ENCODE measurements at places on chromosomes 11 and 22. TPM values are rescaled to one million over a fixed set of nuclear protein-coding genes. Genes with fewer than 3 reads are reported as not detected.

- no peak overlapping the region for H3K4me3 ChIP-seq
- DNase-seq = no peak
- no peaks in the 10 kb centered on the region for H3K27me3 ChIP-seq
- H3K36me3 ChIP-seq = no peaks in the 10 kb centered on the region
Measured at GRCh38 chr11:14454861-14455632, 44.6 kb downstream of the COPB1 start.

INTS4 gene
- total RNA-seq = 12.1 TPM

GLB1L3 gene
- not detected for total RNA-seq

DNA sequence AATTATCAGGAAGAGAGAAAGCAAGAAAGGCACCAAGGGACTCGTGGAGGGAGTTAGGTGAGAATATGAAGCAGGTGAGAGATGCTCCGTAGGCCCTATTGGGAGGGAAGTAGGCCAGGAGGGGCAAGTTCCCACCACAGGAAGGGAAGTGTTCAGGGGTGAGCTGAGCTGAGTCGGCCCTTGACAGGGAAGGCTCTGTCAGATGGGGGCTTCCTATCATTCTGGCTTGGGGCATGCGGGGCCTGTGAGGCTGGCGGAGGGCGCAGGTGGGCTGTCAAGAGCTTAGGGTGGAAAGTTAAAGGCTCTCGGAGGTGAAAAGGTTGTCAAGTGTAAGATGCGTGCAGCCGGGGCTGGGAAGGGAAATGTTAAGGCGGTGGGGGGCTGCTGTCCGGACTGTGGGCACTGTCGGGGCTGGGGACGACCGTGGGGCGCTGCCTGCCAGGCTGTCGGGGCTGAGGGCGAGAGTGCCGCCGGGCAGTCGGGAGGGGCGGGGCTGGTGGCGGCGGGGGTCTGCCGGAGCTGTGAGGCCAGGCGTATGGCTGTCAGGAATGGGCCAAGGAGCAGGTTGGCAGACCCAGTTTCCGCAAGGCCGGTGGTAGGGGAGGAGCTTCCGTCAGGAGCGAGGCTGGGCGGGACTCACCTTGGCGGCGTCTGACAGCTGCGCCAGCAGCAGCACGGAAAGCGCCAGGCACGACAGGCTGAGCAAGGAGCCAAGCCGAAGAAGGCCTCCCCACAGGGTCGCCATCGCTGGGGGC lies 496 bp downstream of the TMEM9B start:
- peaks cover 43% of the 10 kb centered on the region for H3K4me1 ChIP-seq
- DNase-seq = peak; percentile 79
- H3K36me3 ChIP-seq = peaks cover 6% of the 10 kb centered on the region
- peak overlapping the region; percentile 86 for H3K4me3 ChIP-seq

CARD18 gene
- total RNA-seq = not detected

GRCh38 chr11:96875712-96876111 lies 485.9 kb downstream of the JRKL start:
- no peaks in the 10 kb centered on the region for H3K4me1 ChIP-seq
- no peak overlapping the region for H3K4me3 ChIP-seq
- DNase-seq = no peak
- H3K27me3 ChIP-seq = no peaks in the 10 kb centered on the region

GRCh38 chr11:17745023-17745772 lies 10.6 kb downstream of the KCNC1 start:
- no peaks in the 10 kb centered on the region for H3K27me3 ChIP-seq
- peaks cover 13% of the 10 kb centered on the region for H3K4me1 ChIP-seq
- H3K36me3 ChIP-seq = no peaks in the 10 kb centered on the region

- no peaks in the 10 kb centered on the region for H3K4me1 ChIP-seq
- no peaks in the 10 kb centered on the region for H3K36me3 ChIP-seq
- H3K4me3 ChIP-seq = no peak overlapping the region
- H3K27ac ChIP-seq = no peak overlapping the region
- DNase-seq = no peak
Measured at GRCh38 chr11:124877910-124878758, 12.9 kb downstream of the ROBO3 start.

DNA sequence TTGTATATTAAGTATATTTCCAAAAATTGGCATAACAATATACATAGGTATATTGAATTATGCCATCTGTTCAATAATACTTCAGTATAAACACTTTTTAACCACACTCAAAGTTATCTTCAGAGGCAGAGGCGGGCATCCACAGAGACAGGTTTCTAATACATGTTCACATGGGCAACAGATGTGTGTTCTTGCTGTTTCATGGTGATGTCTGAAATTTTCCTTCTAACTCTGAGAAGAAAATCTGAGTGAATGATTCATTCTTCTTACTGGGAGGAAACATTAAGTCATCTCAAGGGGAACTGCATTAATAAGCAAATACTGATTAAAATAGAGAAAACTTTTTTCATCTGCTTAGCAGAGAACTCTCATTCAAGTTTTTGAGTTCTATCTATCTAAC lies 1074.5 kb downstream of the LRRC4C start:
- DNase-seq = no peak
- no peaks in the 10 kb centered on the region for H3K36me3 ChIP-seq
- H3K4me3 ChIP-seq = no peak overlapping the region
- H3K4me1 ChIP-seq = no peaks in the 10 kb centered on the region
- H3K27ac ChIP-seq = no peak overlapping the region
- no peaks in the 10 kb centered on the region for H3K27me3 ChIP-seq

GRCh38 chr11:75342966-75343870 lies 8.2 kb downstream of the ARRB1 start:
- H3K27ac ChIP-seq = peak overlapping the region; percentile 46
- DNase-seq = no peak
- no peak overlapping the region for H3K4me3 ChIP-seq
- no peaks in the 10 kb centered on the region for H3K36me3 ChIP-seq
- peaks cover 32% of the 10 kb centered on the region for H3K4me1 ChIP-seq

- no peaks in the 10 kb centered on the region for H3K4me1 ChIP-seq
- DNase-seq = no peak
Measured at GRCh38 chr11:70155386-70155785, 47.7 kb upstream of the FADD start.

DNA sequence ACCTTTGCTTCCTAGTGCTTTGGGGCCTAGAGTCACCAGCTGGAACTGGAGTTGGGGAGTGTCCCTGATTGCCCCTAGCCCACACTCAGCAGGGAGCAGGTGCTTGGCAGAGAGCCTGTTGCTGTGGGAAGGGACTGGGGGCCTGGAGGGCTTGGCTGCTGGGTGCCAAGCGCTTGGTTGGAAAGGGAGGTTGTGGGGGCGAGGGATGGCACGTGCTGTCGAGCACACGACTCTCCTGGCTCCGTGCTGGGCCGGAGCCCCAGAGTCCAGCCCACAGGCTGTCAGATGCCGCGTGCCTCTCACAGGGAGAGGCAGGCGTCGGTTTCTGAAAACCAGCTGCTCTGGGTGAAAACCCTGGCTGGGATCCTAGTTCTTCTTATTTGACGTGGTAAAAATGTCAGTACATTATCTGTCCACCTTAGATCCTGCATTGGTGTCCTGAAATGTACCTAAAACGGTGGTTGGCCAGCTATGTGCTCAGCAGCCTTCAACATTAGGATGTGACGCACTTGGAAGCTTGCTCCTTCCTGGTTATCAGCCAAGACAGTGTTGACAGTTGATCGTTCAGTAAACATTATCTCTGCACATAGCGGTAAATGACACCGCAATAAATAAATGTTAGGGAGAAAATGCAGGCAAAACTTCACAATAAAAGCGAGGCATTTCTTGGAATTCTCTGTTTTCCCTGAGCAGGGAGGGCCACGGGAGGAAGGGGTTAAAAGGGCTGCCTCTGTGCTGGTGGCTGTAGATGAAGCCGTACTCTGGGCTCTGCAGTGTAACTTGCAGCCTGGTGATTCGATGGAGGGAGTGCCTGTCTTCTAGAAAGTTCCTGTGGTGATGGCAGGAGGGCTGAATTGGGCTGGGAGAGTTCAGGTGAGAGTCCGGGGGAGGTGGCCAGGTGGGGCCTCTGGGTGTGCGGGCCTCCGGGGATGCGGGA lies 29.2 kb downstream of the GRAMD4 start:
- no peak for DNase-seq
- peaks cover 49% of the 10 kb centered on the region for H3K4me1 ChIP-seq
- peak overlapping the region; percentile 90 for H3K27ac ChIP-seq
- H3K27me3 ChIP-seq = no peaks in the 10 kb centered on the region
- peak overlapping the region; percentile 38 for H3K4me3 ChIP-seq

GPHA2 gene
- total RNA-seq = not detected

- no peak overlapping the region for H3K4me3 ChIP-seq
- no peak for DNase-seq
- peaks cover 8% of the 10 kb centered on the region for H3K4me1 ChIP-seq
- no peaks in the 10 kb centered on the region for H3K36me3 ChIP-seq
- no peaks in the 10 kb centered on the region for H3K27me3 ChIP-seq
Measured at GRCh38 chr22:42256930-42257329, 13.5 kb downstream of the TCF20 start.

OR4B1 gene
- total RNA-seq = not detected

GRCh38 chr11:6576471-6577373 lies 26.7 kb downstream of the RRP8 start:
- H3K4me3 ChIP-seq = no peak overlapping the region
- peak overlapping the region; percentile 38 for H3K27ac ChIP-seq
- H3K27me3 ChIP-seq = no peaks in the 10 kb centered on the region
- DNase-seq = no peak
- H3K36me3 ChIP-seq = no peaks in the 10 kb centered on the region

All from psoas muscle (tissue), 8 donors.